Heart left ventricle (tissue), 16 donors: ENCODE measurements at places on chromosomes 3 and 15.

GRCh38 chr3:106877627-106878026 lies 499.6 kb upstream of the CCDC54 start:
- no peak for DNase-seq

DNA sequence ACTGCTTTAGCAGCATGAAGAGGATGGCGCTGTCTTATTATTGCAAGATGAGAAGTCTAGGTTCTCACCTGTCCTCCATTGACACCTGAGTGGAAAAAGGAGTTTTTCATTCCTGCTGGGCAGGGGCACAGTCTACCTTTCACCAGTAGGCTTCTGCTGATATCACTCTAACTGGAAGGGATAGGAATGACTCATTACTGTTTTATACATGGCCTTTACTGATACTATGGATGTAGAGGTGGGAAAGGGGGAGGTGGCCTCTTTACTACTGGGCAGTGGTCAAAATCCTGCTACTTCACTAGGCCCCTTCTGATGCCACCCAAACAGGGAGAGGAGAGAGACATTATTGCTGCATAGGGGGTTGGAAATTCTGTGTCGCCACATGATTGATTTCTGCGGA lies 97.8 kb downstream of the BBX start:
- no peak for DNase-seq

- no peak for DNase-seq
Observed at GRCh38 chr3:37625051-37625450, 236.6 kb upstream of the CTDSPL start.

DNA sequence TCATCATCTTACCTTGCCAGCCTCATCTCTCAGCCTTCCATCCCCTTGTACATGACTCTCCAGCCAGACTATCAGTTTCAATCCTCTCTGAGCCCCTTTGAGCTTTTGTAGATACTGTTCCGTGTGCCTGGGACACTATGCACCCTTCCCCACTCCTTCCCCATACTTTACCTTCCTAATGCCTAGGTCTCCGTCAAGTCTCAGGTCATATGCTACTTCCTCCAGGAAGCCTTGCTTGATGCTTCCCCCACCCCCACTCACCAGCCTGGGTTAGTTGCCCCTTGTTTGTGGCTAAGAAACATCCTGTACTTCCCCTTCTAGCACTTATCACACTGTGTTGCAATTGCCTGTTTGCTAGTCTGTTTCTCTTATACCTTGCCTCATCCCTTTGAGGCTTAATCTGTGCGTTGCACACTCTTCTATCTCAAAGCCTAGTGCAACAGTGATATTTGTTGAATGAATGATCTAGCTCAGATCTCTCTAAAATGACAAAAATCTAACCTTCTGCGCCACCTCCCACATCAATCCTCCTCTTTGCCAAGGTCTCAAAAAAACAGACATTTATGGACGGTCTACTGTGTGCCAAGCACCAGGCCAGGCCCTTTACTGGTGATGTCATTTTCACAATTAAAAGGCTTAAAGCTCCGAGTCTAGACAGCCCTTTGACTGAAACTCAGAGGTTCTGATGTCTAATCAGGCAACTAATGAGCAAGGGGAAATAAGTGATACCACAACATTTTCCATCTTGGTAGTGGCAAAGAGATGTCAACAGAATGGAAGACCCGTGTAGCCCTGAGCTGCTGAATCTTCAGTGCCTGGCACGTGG lies 6.5 kb upstream of the USP3 start:
- DNase-seq = no peak

GRCh38 chr15:35695003-35695402 lies 149.0 kb upstream of the DPH6 start:
- DNase-seq = no peak
